Stimulated activated CD4-positive, alpha-beta T cell treated with anti-CD3 and anti-CD28 coated beads, Interleukin-15, amount 100 ng/mL, for 1 hour (primary cell): ENCODE measurements at places on chromosomes 11 and 22.
A peak's percentile ranks its signal among the peaks of the same experiment; 100 is the strongest.

DNA sequence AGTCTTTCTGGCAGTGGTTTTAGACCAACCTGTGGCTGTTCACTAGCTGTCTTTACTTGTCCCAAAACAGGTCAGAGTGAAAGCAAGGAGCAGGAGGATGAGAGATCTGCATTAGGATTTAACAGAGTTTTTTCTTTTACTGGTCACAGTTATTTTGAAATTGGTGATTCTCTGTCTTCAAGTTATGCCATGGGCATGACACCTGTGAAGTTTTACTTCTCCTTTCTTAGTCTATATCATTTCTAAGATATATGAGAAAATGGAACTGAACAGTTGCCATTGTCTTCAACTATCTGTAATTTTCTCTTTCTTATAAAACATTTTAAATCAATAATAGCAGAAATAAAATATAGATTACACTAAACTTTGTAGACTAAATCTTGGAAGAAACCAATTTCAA, 60.6 kb downstream of the TRPC6 start:
- no peak for DNase-seq

- DNase-seq = no peak
These were observed 10.3 kb upstream of the IGF2 start for GRCh38 chr11:2149460-2149859.

DNA sequence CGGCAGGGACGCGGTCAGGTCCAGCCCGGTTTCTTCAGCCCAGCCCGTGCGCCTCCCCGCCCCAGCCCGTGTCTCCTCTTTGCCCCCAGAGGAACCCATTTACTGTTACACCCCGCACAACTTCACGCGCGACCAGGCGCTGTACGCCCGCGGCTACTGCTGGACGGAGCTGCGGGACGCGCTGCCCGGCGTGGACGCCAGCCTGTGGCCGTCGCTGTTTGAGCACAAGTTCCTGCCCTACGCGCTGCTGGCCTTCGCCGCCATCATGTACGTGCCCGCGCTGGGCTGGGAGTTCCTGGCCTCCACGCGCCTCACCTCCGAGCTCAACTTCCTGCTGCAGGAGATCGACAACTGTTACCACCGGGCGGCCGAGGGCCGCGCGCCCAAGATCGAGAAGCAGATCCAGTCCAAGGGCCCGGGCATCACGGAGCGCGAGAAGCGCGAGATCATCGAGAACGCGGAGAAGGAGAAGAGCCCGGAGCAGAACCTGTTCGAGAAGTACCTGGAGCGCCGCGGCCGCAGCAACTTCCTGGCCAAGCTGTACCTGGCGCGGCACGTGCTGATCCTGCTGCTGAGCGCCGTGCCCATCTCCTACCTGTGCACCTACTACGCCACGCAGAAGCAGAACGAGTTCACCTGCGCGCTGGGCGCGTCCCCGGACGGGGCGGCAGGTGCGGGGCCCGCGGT, 6.5 kb downstream of the PANX2 start:
- DNase-seq = no peak

- no peak for DNase-seq
These were observed 61.2 kb upstream of the SUSD2 start for GRCh38 chr22:24120044-24120443.

GRCh38 chr22:39712751-39713525, 142.4 kb downstream of the CACNA1I start:
- DNase-seq = no peak

GRCh38 chr22:48939441-48940265, 888.0 kb downstream of the BRD1 start:
- DNase-seq = no peak

GRCh38 chr11:114260077-114260476, 36.1 kb upstream of the NNMT start:
- no peak for DNase-seq

GRCh38 chr22:36425977-36426523, 38.3 kb upstream of the MYH9 start:
- no peak for DNase-seq

GRCh38 chr11:67265633-67266448, 432 bp upstream of the GRK2 start:
- DNase-seq = peak; percentile 64
